Amygdala (tissue), 56 donors: ENCODE measurements at places on chromosomes 3 and 15.

DNA sequence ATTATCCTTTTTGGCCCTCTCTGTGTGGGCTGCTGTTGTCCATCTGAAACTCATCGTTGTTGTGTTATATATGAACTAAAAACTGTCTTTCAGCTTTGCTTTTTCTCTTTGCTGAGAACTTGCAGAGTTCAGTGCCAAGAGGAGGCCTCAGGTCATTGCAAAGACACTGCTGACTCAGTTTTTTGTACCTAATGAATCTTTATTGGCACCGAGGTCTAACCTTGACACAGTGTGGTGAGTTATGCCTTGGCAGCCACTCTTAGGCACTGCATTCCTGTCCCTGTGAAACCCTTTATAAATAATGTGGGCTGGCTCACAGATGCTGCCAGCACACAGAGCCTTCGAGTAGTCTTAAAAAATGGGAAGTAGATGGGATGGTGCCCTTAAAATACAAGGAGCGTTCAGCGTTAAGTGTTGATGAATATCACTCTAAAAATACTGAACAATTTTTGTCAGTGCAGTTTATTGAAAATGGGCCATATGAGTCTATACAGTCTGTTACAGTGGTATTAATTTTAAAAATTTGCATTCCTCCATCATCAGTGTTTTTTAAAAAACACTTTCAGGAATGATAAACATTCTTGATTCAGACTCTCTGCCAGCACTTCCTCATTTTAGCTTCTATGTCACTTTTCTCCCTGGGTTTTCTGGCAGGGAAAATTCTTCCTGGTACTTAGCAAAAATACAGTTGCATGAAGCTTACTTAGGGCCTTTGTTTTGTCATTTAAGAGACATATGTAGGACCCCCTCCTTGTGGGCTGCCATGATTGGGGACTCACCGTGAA, 234.1 kb downstream of the CACNA2D3 start:
- DNase-seq: no peak

DNA sequence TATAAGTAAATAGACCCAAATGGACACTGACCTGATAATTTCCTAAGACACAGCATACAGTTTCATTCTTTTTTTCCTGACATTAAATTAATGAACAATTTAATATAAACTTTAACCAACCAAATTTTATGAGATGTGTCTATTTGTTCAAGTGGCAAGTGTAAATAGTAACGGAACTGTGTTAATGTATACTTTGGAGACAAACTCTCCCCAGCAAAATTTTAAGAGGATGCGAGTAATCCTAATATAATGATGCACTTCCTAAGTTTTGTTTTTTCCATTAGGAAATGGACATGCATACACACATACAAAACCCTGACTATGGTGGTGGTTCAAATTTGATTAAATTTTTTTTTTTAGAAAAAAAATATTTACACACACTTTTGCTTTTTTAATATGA, 38.5 kb upstream of the MYH15 start:
- DNase-seq: no peak

DNA sequence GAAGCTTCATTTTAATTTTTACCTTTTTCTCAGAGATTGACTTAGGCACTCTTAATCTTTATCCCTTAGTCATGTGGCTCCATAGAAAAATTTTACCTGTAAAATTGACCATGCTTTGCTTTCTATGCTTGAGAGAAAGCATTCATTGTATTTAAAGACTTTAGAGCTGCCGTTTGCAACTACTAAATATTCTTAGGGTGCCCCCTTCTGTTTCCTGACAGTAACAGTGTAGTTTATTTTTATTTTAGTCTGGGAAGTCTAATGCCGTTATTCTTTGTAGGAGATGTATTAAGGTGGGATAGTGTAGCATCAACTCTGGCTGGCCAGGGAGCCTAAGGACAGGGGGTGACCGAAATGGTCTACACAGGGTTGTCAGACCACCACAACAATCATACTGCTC, 84.5 kb upstream of the SYNPR start:
- DNase-seq: no peak

GRCh38 chr3:111033470-111034050, 38.1 kb upstream of the NECTIN3 start:
- DNase-seq: no peak

DNA sequence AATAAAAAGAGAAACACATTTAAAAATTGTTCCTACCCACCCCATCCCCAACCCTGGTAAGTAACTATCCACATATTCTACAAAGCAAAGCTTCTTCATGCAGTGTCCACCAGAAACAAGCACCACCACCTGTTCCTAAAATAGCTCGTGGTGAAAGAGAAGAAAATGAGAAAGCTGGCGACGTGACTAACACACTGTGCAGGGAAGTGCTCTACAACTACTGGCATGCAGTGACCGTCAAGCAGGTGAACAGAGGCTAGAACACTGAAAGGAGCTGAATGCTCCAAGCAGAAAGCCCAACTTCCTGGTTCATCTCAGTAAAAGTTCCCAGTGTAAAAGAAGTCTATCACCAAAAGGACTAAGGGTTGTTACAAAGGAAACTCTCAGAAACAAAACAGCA, 80.7 kb downstream of the NR2E3 start:
- no peak for DNase-seq
